ENCODE measurements at places on chromosomes 2 and 18.

GRCh38 chr2:149385350-149385749 is 55.0 kb downstream of the LYPD6 start:
- no peak for DNase-seq

DNA sequence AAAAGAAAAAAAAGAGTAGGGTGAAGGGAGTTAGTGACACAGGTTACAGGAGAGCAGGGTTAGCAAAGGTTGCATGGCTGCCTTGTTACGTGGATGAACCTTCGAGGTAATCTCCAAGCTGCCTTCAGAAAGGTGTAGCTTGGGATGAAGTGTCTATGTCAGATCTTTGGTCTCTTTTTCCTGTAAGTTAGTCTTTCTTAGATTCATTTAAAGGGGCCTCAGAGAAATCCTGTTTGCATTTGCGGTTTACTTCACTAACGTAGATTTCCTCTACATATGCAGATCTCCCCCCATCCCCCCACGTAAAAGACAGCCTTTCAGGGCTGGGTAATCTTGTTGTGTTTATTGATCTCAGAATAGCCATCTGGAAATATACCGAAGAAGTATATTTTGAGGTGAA is 83.7 kb downstream of the MTA3 start:
- no peak for DNase-seq

DNA sequence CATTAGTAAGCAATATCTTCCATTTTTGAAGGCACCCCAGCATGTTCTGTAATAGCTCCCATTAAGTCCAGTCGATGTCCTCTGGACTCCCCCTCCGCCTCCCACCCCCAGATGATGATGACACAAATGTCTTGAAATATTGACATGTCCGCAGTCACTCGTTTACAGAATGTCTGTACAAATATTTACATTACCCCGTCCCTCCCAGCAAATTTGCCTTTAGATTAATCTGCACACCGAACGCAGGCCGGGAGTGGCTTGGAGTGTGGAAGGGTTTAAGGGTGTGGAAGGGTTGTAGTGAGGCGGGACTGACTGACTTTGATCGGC is 853 bp upstream of the OSBPL6 start:
- DNase-seq = no peak

- DNase-seq = no peak
Observed at GRCh38 chr18:46215902-46216723, 111.9 kb downstream of the HAUS1 start.

- DNase-seq = no peak
Observed at GRCh38 chr18:57832730-57833129, 29.6 kb upstream of the ATP8B1 start.
